ENCODE measurements at places on chromosomes 3 and 15.

GRCh38 chr3:119601154-119601553 lies 3.5 kb downstream of the PLA1A start:
- no peak for DNase-seq

GRCh38 chr3:81891055-81891895 lies 129.8 kb upstream of the GBE1 start:
- DNase-seq, result no peak

DNA sequence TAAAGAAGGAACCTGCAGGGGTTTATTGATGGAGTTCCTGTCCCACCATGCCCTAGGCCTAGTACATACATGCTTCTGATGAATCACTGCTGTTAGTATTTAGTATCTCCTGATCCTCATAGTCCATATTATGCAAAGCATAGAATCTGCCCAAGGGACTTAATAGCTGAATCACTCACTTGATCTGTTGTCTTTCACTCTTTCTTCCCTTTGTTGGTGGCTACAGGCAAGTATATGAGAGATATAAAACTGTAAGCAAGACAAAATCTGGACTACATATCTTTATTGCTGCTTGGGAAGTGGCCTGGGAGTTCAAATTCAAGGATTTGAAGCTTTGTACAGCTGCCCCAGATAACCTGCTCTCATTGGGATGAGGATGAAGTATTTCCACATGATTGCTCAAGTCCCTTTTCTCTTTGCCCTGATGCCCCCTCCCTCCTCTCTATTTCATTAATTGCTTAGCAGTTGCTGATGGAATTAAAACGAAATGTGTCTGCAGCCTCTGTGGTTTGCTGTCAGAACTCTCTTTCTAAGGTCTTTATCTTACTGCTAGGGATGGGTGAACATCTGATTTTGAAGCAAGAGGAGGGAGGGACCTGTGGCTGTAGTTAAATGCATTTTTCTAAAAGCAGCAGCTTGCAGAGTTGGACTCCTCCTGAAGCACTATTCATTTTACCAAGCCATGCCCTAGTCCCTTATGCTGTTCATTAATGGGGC lies 114.1 kb downstream of the ZNF609 start:
- no peak for DNase-seq

DNA sequence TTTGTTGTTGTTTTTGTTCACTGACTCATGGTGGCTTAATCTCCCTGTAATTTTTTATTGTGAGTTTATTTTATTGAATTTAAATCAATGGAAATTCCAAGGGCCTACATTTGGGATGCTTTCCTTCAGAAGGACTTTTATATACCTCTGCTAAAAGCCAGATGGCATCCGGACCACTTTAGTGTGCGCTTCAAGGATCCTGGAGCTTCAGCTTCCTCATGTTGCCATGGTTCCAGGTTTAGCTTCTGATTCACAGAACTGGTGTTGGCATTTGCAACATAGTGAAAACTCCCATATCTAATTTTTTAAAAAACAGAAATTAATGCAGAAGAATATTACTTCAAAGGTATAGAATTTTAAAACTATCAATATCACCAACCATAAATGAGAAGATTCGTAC lies 8.5 kb upstream of the HACD2 start:
- DNase-seq, result no peak

GRCh38 chr3:17356585-17356984 lies 385.8 kb downstream of the TBC1D5 start:
- no peak for DNase-seq
